A549 treated with ZK216348 at 1 μM for 4 hours (cell line): ENCODE measurements at places on chromosomes 7 and 10. TPM values are rescaled to one million over a fixed set of nuclear protein-coding genes. Genes with fewer than 3 reads are reported as not detected.

The C7orf33 gene
- not detected in 5 replicates for total RNA-seq

The MSS51 gene
- total RNA-seq = 0.40 to 0.65 TPM (median 0.62 TPM) in 5 replicates

The SH2D4B gene
- total RNA-seq = 0.04 TPM in 1 of 5 replicates, not detected in the others

The GPR15LG gene
- not detected in 5 replicates for total RNA-seq

The NKX1-2 gene
- total RNA-seq = 0.07 TPM in 1 of 5 replicates, not detected in the others

The MBLAC1 gene
- 2.8 to 3.5 TPM (median 3.0 TPM) in 5 replicates for total RNA-seq

The NPY gene
- not detected in 5 replicates for total RNA-seq

The OR2A5 gene
- not detected in 5 replicates for total RNA-seq

The VIPR2 gene
- not detected in 5 replicates for total RNA-seq

The NODAL gene
- not detected in 5 replicates for total RNA-seq

The ZP3 gene
- 13.1 to 23.3 TPM (median 18.2 TPM) in 5 replicates for total RNA-seq

The CALCR gene
- total RNA-seq = not detected in 5 replicates

The HMX2 gene
- total RNA-seq = 0.20 to 0.25 TPM (median 0.22 TPM) in 3 of 5 replicates, not detected in the others

The FOXI2 gene
- total RNA-seq = not detected in 5 replicates
